ENCODE measurements at places on chromosomes 2 and 18.

- DNase-seq = no peak
Observed at GRCh38 chr2:88959480-88960204, 268.2 kb downstream of the RPIA start.

DNA sequence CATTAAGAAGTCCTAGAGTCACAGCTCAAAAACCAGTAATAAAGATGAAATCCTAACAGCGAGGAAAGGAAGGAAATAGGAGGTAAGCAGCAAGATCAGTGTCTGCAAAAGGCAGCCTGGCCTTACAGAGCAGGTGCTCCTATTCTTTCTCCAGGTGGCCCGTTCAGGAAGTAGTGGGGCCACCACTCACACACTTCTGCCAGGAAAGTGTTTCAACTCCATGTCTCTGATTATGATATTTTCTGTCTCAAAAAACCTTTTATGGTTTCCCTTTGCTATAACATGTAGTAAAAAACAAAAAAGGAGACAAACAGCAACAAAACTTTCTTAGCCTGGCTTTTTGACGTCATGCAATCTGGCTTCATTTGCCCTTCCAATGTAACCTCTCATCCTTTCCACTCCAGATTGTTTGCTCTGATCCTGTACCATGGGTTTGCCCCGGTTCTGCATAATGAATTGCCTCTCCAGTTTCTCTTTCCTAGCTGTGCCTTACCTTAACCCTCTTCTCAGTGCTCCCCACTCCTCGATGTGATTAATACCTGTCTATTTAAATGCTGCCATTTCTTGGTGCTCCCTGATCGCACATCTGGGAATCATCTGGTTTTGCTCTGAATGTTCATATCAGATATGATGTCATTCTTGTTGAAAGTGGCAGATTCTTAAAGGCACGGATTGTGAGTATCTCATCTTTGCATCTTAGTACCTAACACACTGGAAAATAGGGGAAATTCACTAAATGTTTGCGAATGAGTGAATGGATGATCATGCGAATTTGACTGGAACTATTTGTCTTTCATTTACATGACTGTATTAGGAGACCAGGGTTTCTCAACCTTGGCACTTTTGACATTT, 50.6 kb upstream of the PTPRM start:
- no peak for DNase-seq

DNA sequence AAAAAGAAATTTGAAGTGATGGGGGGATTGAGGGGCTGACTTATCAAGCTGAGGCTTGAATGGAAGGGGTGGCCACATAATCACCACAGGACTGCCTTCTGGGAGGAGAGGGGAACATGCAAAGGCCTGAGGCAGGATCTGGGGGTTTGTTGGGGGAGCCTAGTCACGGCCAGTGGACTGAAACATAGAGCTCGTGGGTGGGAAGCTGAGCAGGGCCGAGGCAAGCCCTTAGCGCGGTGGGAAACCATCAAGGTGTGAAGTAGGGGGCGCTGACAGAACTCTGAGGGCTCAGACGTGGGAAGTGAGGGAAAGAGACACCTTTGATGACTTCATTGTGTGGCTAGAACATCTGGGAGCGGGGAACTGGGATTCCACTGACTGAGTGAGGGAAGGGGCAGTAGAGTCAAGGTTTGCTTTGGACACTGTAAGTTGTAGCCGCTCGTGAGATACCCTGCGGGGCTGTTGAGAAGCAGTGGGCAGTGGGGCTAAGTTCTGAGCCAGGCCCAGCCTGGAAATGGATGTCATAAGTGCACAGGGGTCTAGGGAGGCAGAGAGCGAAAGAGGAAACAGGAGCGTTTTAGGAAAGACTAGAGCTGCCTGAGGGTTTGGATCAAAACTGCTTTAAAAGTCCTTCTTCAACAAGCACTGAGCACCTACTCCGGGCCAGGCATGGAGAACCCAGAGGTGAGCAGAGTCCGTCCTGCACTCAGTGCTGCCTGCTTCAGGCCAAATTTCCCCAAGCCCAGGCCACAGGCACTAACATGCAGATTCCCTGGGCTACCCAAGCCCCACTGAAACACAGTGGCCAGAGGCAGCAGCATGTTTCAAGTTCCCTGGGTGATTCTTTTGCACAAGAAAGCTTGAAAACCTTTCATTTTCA, 686 bp upstream of the SNORC start:
- DNase-seq = no peak

DNA sequence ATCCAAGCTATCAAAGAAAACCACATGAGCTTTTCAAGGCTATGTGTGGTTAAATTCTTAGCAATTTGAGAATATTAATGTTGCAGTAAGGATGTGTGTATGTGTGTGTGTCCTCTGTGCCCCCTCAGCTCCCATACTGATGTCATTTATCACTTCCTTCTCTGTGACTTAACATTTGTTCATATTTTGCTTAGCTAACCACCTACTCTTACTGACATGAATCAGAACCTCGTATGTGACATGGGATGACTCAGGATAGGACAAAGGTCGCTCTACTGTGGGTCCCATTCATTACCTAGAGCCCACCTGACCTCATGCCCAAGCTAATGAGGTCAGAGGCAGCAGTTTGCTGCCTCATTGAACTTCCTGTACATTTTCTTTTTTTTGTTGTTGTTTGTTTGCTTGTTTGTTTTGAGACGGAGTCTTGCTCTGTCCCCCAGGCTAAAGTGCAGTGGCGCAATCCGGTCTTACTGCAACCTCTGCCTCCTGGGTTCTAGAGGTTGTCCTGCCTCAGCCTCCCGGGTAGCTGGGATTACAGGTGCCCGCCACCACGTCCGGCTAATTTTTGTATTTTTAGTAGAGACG, 36.3 kb downstream of the MOGAT1 start:
- no peak for DNase-seq

DNA sequence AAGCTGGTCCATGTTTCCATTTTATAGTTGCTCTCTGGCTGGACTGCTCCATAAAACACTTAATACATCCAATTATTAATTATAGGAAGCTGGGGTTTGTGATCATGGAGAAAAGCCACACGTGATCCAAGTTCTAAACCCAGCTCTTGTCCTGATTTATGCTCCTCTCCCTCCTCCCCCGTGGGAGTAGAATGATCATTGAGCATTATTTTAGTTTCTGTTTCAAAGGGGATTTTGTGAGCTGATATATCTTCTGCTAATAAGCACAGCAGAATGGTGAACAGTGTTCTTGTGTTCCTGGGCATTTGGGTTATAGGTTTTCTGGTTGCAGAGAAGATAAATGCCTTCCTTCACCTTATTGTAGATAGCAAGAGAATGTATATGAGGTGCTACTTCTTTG, 135.7 kb upstream of the TMEM200C start:
- no peak for DNase-seq

DNA sequence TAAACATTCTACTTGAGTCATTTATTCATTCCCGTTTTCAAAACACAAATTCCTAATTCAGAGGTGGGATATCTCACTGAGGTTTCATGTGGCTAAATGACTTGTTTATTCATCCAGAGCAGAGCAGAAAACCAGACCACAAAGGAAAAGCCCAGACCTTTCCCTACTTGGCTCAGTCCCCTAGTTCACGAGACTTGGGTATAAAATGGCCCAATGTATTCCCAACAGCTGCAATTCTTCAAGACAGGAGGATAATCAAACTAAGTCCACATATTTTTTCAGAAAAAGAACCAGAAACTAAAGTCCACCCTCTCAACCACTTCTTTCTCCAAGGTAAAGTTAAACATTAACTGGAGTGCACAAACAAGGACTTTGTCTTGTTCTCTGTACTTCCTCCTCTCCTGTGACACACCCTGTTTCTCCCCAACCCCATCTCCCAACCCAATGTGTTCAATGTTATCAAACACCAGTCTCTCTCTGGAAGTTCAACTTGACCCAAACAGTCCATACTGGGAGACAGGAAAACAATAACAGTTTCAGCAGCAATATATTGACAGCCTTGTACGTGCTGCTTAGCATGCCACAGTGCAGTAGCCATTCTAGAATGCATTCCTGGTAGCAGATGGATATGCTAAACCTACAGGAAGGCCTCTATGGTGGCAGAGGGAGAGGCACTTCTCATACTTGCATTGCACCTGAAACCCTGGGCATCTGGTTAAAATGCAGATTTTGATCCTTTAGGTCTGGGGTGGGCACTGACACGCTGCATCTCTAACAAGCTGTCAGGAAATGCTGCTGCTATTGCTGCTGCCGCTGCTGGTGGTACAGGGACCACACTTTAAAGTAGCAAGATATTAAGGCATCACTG, 110.7 kb downstream of the INO80D start:
- no peak for DNase-seq

DNA sequence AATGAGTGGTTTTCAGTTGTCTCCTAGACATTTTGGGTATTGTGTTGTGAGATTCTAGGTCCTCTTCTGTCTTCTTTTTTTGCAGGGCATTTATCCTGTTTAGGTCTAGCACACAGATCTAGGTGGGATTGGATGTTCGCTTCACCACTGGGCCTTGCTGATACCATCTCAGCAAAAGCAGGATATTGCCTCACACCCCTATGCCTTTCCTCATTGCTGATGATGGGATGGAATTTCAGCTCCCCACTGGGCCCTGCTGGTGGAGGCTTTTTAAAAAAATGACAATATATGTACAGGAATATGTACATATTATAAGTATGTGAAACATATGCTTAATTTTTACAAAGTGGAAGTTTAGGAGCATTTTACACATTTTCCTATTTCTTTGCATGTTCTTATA, 5.4 kb upstream of the TOGARAM2 start:
- no peak for DNase-seq

DNA sequence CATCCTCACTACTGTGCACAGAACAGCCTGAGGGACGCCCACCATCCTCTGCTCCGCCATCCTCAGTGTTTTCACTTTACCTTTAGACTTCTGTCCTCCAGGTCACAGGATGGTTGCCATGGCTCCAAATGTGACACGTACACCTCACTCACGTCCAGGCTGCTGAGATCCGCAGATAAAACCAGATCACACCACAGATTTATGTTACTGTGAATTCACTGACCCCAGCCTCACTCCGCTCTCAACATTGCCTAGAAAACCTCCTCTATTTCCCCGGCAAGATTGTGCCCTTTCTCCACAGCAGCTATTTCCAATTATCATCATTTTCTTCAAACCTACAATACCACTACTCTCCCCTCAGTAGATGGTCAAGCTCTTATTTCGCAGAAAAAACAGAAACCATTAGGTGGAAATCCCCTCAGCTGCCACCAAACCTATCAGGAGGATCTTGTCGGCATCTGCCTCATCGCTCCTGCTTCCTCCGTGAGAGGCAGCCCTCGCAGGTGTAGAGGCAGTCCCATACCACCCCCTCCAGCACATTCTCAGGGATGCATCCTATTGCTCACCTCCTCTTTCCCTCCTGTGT, 49.8 kb upstream of the SLC1A4 start:
- DNase-seq = no peak
